Right renal pelvis (tissue), 4 donors: ENCODE measurements at places on chromosomes 4 and X. TPM values are rescaled to one million over a fixed set of nuclear protein-coding genes. Genes with fewer than 3 reads are reported as not detected.
A peak's percentile ranks its signal among the peaks of the same experiment; 100 is the strongest.

Gene SPANXN5
- polyA plus RNA-seq, result not detected

DNA sequence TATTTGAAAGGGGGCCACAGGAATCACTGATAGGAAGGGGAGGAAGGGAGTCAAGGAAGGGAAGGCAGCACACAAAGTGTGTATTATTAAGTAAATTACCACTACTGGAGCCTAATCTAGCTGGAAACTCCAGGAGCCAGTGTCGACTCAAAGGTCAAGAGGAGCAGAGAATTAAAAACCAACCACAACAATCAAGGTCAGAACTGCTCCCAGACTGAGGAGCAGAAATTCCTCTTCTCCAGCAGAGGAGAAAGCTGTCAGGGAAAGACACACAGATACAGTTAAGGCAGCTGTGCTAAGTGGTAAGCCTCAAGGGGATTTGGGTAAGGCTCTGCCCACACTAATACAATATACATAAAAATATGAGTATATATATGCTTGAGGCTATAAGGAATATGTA, 87.5 kb upstream of the PTPN13 start:
- peak; percentile 28 for DNase-seq

DNA sequence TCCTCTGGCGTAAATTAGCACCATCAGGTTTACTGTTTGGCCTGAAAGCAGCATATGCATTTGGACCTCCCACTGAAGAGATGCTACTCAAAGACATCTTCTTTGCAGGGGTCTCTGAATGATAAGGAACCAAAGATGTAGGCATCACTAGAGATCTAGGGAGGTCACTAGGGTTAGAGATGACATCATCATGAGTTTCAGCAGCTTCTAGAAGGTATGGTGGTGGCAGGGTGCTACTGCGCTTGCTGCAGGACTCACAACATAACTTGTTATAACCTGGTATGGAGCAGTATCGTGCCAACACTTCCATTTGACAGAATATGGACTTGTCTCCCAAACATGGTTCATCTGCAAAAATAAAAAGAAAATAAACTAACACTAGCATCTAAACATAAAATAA, 251.6 kb downstream of the NPFFR2 start:
- DNase-seq, result no peak

GRCh38 chr4:148874331-148874730, 432.1 kb upstream of the NR3C2 start:
- DNase-seq, result no peak

DNA sequence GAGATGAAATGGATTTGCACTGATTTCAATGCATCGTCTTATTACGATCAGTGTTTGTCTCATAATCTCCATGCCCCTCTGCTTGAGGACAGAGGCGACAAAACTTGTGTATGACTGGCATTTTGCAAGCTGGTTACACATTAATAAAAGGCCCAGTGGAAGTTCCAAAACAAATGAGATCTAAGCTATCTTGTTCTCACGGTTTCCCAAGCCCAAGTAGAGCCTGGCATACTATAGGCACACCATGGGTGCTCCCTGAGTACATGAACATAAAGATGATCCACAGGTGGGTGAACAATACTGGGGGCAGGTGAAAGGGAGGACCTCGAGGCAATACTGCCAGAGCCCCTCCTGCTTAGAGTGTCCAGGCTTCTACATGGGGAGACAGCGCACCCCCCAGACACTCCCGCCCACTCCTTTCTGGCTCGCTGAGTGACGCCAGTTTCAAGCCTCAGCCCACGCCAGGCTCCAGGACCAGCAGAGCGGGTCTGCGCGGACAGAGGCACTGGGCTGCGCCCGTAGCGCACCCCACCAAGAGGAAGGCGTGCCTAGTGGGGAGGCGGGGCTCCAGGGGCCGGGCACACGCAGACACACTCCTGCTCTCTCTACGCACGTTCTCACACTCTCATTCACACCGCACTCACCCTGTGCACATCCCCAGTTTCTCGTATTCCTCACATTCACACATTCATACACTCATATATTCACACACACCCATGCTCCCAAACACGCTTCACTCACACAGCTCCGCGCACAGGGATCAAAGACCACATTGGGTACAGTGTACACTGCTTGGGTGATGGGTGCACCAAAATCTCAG, 8.9 kb upstream of the GSX2 start:
- no peak for DNase-seq

- no peak for DNase-seq
Measured at GRCh38 chrX:71556036-71556435, 22.2 kb upstream of the GCNA start.

Gene GSX2
- polyA plus RNA-seq, result not detected

- no peak for DNase-seq
Measured at GRCh38 chrX:13658602-13659001, 5.7 kb downstream of the TCEANC start.
